ENCODE measurements at places on chromosomes 11 and 22.

DNA sequence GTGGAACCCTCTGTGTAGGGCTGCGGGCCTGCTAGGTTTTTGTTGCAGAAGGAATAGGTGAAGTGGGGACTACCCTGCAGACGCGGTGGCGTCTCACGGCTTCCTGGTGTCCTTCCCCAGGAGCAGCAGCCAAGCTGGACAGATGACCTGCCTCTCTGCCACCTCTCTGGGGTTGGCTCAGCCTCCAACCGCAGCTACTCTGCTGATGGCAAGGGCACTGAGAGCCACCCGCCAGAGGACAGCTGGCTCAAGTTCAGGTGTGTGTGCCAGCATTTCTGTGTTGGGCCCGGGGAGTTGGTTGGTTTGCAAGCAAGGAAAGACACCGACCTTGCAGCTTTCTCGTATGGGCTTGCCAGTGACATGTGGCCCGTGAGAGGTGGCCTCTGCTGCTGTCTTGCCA lies 15.3 kb downstream of the TAB1 start:
- H3K27me3 ChIP-seq: no peaks in the 10 kb centered on the region
- H3K4me3 ChIP-seq: no peak overlapping the region
- H3K36me3 ChIP-seq: peaks cover 18% of the 10 kb centered on the region
- no peaks in the 10 kb centered on the region for H3K4me1 ChIP-seq
- no peak for DNase-seq
- no peak overlapping the region for H3K27ac ChIP-seq

DNA sequence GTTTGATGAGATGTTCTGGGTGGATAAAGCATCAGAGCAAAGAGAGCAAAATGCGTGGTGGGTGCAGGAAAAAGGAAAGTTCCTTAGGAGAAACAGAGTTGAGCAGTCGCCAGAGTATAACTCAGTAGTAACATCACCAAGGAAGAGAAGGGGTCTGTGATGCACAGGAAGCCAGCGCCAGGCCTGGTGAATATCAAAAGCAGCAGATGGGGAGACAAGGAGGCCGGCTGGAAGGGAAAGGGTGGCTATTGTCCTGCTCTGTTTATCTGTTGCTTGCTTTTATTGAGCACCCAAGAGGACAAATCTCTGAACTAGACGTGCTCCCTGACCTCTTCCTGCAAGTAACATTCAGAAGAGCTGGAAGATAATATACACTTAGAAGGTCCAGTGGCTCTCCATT lies 52.7 kb upstream of the GRAMD1B start:
- DNase-seq: no peak
- no peaks in the 10 kb centered on the region for H3K27me3 ChIP-seq
- H3K36me3 ChIP-seq: no peaks in the 10 kb centered on the region
- H3K27ac ChIP-seq: no peak overlapping the region

DNA sequence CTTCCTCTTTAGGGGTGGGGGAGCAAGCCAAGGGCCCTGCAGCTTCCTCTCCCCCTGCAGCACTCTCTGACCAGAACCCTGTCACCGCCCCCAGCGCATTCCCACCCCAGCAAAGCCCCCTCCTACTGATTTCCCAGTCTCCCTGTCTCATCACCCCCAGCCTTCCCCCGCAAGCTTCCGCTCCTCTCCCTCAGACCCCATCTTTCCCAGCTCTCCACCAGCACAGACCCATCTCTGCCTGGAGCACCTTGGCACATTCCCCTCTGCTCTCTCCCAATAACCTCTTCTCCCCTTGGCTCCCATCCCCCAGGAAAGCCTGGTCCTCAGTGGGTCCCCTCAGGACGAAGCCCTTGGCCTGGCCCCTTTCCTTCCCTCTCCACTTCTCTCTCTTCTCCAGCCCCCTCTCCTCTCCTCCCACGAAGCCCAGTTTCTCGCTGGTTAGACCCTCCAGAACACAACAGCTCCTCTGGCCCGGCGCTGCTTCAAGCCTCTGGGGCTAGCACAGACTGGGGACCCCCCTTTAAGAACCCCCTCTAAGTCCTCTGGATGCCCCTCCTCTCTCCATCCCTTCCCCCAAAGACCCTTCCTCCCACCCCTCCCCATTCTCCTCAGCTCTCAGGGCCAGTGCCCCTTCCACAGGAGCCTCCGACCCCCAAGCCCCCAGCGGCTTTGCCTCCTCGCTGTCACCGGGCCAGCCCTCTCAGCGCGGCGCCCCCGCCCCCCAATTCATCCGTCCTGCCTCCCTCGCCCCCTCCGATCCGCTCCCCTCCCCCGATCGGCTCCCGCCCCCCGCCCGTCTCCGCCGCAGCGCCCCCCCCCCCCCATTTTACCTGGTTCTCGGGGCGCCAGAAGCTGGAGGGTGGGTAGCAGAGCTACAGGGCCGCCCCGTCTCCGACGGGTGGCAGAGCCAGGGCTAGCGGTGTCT lies 594 bp downstream of the NRXN2 start:
- H3K27ac ChIP-seq: no peak overlapping the region
- no peak overlapping the region for H3K4me3 ChIP-seq
- H3K36me3 ChIP-seq: no peaks in the 10 kb centered on the region
- no peak for DNase-seq

GRCh38 chr11:130908770-130909625 lies 7.3 kb downstream of the SNX19 start:
- no peak for DNase-seq
- no peaks in the 10 kb centered on the region for H3K4me1 ChIP-seq
- no peak overlapping the region for H3K27ac ChIP-seq
- H3K4me3 ChIP-seq: no peak overlapping the region

DNA sequence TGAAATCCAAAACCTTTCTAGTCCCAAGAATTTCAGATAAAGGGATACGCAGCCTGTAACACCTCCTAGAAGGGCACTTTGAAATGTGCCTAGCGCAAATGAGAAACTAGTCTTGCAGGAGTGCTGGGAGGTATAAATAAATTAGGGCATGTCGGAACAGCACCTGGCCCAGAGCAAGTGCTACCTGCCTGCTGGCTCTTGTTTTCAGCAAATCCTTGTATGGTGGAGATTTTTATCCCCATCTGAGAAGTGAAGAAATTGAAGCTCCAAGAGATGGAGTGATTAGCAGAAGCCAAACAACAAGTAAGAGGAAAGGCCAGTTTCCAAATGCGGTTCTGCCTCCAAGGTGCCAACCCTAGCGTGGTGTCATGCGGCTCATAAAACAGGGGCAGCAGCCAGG lies 36.7 kb upstream of the TFIP11 start:
- H3K4me3 ChIP-seq: no peak overlapping the region
- no peaks in the 10 kb centered on the region for H3K36me3 ChIP-seq
- no peak overlapping the region for H3K27ac ChIP-seq
- DNase-seq: no peak

DNA sequence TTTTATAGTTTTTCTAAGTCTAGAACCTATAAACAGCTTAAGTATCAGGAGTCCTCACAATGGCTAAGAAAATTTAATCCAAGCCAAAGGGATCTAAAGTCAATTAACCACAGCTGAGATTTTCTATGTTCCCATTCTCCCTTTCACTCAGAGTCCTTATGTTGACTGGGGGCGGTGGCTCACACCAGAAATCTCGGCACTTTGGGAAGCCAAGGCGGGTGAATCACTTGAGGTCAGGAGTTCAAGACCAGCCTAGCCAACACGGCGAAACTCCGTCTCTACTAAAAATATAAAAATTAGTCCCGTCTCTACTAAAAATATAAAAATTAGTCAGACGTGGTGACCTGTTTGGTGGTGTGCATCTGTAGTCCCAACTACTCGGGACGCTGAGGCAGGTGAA lies 6.9 kb downstream of the RDX start:
- no peaks in the 10 kb centered on the region for H3K27me3 ChIP-seq
- no peak overlapping the region for H3K4me3 ChIP-seq
- H3K27ac ChIP-seq: no peak overlapping the region
- no peaks in the 10 kb centered on the region for H3K36me3 ChIP-seq

GRCh38 chr22:20999350-21000206 lies 2.3 kb downstream of the THAP7 start:
- H3K36me3 ChIP-seq: peaks cover 8% of the 10 kb centered on the region
- peaks cover 2% of the 10 kb centered on the region for H3K4me1 ChIP-seq
- no peak overlapping the region for H3K27ac ChIP-seq
- no peak overlapping the region for H3K4me3 ChIP-seq
- no peak for DNase-seq

- DNase-seq: no peak
- H3K27me3 ChIP-seq: no peaks in the 10 kb centered on the region
- H3K4me1 ChIP-seq: peaks cover 2% of the 10 kb centered on the region
- no peak overlapping the region for H3K27ac ChIP-seq
Measured at GRCh38 chr11:11261629-11262028, 91.4 kb downstream of the CSNK2A3 start.

- no peaks in the 10 kb centered on the region for H3K36me3 ChIP-seq
- DNase-seq: no peak
- no peak overlapping the region for H3K27ac ChIP-seq
- peaks cover 7% of the 10 kb centered on the region for H3K4me1 ChIP-seq
Measured at GRCh38 chr11:117814204-117814765, 10.3 kb downstream of the FXYD2 start.

DNA sequence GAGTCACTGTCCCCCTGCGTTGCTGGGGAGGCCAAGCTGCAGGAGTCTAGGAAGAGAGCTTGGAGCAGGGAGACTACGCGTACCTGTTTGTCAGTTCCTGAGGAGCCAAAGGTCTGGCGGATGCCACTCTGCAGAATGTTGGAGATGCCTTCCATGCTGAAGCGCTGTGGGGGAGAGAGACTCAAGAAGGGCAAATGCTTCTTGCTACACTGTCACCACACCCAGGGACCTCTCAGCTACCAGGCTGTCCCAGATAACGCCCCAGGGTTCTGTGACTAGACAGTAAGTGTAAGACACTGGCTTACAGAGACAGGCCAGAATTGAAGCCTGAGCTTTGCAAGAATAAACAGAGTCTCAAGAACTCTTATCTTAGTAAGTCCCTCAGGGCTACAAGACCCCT lies 42.0 kb downstream of the FEZ1 start:
- H3K27ac ChIP-seq: no peak overlapping the region
- peaks cover 7% of the 10 kb centered on the region for H3K4me1 ChIP-seq
- H3K36me3 ChIP-seq: no peaks in the 10 kb centered on the region
- H3K4me3 ChIP-seq: no peak overlapping the region

DNA sequence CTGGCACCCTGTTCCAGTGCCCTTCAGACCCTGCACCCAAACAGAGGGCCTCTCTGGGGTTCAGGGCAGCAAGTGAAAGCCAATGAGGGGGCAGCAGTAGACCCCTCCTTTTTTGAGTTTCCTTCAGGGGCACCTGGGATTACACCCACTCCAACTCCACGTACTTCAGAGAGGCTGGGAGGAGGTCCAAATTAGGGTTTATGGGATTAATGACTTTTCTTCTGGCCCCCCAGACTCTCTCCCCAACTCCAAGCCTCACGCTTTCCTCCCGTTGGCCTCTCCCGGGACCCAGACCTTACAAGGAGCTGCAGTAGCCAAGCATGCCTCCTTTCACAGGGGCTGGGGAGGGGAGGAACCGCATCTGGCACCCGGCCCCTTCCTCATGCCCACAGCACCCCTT lies 101.7 kb downstream of the NECTIN1 start:
- peaks cover 11% of the 10 kb centered on the region for H3K4me1 ChIP-seq
- H3K36me3 ChIP-seq: no peaks in the 10 kb centered on the region
- no peak for DNase-seq
- no peaks in the 10 kb centered on the region for H3K27me3 ChIP-seq
- H3K4me3 ChIP-seq: no peak overlapping the region

- no peak overlapping the region for H3K4me3 ChIP-seq
- no peaks in the 10 kb centered on the region for H3K4me1 ChIP-seq
- H3K36me3 ChIP-seq: no peaks in the 10 kb centered on the region
- no peak overlapping the region for H3K27ac ChIP-seq
Measured at GRCh38 chr11:106399076-106399511, 321.6 kb downstream of the AASDHPPT start.

DNA sequence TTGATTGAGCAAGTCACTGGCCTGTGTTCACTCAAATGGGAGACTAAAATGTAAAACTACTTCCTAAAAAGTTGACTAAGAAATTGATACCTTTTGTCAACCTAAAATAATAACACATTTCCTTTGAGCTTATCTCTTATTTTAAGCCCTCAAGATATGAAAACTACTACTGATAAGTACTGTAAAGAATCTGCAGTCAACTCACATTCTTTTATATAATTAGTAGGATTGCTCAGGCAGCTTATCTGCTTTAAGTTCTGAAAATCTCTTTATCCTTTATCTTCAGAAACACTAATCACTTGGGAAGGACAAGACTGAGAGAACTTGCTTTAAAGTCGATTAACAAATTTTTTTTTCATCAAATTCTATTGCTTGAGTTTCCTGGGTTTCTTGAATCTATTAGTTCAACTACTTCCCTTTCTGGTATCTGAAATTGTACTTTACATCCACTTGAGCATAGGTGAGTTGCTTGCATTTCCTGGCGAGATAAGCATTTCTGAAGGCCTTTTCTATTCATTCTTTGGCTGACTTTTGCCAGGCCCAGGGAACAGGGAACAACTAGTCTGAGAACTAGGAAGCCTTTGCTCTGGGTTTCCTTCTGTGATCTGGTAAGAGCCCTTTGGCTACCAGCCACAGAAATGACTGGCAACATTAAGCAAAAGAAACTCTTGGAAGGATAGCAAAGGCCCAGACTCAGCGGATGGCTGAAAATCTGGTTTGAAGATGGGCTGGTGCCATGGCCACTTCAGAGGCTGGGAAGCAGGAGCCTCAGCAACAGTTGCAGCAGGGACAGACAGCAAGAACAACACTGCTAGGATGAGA lies 19.3 kb upstream of the CSRP3 start:
- DNase-seq: no peak
- H3K4me3 ChIP-seq: no peak overlapping the region
- H3K27me3 ChIP-seq: no peaks in the 10 kb centered on the region
- peaks cover 8% of the 10 kb centered on the region for H3K36me3 ChIP-seq
- no peak overlapping the region for H3K27ac ChIP-seq

DNA sequence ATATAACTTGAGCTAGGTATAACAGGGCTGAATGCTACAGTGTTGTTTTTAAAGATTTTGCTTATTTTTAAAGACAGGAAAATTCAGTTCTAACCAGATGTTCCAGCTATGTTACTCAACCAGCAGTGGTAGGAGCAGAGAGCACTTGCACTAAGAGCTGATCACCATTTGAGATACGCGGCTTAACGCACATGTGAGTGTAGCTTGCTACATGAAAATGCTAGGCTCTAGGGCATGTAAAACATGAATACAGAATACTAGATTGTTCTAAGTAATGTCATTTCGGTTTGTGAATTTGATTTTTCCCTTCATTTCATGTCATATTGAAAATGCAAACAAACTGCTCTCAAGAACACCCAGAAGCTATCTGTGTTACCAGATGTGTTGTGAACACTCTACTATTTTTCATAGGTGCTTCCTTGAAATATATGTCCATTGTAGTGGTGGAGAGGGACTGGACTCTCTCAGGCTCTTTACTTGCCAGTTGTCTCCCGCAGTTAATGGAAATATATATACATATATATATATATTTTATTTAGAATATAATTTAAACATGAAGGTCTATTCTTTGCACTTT lies 10.8 kb upstream of the TECTA start:
- H3K4me3 ChIP-seq: no peak overlapping the region
- H3K4me1 ChIP-seq: no peaks in the 10 kb centered on the region
- no peak for DNase-seq
